Dermis blood vessel endothelial cell (primary cell): ENCODE measurements at places on chromosomes 6 and 20.

DNA sequence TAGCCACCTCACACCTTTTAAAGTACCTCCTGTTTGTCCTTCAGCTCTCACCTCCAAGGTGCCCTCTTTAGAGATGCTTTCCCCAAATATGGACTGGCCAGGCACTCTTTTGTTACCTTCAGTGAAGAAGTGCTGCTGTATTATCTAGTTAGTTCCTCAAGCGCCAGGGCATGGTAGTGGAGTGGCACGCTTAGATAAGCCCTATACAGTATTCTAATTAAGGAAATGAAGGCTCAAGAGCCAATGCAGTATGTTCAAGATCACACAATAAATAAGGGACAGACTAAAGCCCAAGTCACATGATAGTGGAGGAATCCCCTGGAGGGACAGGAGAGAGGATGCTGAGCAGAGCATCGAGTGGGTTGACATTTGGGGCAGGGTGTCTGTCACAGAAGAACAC lies 28.5 kb upstream of the GFOD1 start:
- DNase-seq: no peak

GRCh38 chr6:112207131-112207530 lies 47.2 kb downstream of the LAMA4 start:
- no peak for DNase-seq

DNA sequence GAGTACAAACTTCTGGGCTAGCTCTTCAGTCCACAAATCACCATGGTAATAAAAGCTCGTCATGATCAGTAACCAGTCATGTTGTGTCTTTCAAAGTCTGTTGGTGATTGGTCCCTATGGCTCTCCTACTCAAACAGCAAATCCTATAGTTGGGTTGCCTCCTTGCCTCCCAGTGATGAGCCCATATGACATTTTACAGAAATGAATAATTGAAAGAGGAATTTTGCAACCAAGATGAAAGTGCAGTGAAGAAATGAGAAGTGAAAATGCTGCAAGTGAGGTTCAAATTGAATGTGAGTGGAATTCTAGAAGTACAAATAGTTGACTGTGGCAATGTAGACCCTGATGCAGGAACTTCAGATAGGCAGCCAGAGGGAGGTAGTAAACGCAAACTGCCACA lies 5.1 kb upstream of the SIRPD start:
- DNase-seq: no peak

DNA sequence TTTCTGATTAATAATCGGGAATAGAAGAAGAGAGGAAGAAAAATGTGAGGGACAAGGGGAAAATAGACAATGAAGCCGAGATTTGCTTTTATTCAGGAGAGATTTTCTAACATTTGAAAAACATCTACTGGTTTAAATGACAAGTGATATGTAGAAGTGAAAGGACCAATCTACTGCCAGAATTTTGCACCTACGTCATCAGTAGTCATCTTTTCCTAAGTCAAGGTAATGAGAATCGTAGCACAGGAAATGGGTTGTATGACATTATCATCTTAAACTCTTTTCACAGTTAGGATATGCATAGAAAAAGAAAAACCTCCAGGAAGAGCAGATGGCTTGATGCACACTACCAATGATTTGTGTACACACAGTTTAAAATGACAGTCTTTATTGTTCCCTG lies 45.3 kb upstream of the RAB32 start:
- no peak for DNase-seq

DNA sequence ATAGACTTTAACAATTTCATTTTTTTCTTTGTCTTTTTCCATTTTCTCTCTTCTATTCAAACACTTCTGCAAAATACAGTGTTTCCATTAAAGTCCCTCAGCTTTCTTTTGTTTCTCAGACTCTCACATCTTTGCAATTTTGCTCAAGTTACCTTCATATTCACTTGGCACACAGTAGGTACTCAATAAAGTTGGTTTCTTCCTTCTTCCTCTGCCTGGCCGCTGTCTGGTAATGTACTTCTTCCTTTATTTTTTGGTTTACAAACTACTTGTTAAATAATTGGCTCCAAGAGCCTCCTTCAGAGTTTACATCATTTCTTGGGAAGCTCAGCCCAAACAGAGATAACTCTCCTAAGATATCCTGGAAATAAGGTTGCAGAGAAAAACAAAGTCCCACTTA lies 81.1 kb downstream of the GJA10 start:
- no peak for DNase-seq

DNA sequence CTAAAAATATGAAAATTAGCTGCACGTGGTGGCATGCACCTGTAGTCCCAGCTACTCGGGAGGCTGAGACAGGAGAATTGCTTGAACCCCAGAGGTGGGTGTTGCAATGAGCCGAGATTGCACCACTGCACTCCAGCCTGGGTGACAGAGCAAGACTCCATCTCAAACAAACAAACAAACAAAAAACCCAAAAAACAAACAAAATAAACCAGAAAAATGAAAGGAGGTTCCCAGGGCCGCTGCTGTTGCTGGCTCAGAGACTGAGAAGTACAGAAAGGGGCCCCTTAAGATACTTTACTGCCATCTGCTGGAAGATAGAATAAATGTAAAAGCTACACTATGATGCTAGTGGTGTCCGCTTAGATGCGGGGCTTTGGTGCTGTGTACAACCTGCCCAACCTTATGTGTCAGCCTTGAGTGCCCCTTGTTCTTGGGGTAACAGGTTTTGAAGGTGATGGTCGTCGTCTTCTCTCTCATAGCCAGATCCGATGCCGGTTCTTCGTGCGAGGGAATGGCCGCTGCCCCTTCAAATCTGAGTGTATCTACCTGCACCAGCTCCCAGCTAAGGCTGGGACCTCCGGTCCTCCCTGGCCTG lies 2.8 kb upstream of the FANCE start:
- peak; percentile 79 for DNase-seq

DNA sequence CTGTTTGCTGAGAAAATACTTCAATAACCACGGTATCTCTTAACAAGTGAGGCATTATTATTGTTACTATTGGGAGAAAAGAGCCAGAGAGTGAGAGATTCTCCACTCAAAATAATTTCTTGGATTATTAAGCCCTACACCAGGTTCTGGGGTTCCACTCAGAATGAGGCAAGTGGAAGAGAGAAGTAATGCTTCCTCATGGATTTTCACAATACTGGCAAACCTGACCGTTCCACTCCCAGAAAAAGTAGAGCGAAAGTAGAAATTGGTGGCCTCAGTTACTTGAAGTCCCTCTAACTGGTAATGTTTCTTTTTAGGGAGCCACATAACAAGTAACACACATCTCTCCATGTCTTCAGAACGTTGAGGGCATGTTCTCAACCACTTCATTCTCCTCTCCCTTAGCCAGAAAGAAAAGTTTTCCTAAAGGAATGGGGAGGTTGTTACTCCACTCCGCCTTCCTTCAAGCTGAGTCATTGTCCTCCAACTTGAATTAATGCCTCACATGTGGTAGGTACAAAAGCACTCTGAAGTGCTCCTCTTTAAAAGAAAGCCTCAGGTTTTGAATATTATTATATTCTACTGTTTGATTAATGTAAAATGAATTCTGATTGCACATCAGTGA lies 1.9 kb downstream of the BAG2 start:
- peak; percentile 53 for DNase-seq

DNA sequence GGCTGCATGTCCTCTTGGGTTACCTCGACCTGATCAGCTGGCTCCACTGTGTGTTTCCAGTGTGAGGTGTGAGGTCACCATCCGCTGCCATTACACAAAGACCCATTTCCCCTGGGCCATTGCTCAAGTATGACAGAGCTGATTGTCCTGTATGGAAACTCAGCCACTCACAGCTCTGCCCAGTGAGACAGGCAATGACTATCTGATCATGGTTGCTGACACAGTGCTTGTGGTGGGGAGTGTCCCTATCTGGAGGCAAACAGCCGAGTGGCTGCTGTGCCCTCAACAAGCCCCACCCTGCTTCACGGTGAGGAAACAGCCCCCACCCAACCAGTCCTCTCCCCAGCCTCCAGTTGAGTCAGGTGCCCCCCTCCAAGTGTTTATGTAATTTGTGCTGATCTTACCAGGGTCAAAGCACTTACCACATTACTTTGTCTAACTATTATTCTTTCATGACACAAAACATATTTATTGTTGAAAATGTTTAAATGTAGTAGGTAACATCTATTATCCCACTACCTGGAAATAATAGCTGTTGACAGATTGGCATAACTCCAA lies 11.7 kb upstream of the MAPK13 start:
- peak; percentile 40 for DNase-seq

DNA sequence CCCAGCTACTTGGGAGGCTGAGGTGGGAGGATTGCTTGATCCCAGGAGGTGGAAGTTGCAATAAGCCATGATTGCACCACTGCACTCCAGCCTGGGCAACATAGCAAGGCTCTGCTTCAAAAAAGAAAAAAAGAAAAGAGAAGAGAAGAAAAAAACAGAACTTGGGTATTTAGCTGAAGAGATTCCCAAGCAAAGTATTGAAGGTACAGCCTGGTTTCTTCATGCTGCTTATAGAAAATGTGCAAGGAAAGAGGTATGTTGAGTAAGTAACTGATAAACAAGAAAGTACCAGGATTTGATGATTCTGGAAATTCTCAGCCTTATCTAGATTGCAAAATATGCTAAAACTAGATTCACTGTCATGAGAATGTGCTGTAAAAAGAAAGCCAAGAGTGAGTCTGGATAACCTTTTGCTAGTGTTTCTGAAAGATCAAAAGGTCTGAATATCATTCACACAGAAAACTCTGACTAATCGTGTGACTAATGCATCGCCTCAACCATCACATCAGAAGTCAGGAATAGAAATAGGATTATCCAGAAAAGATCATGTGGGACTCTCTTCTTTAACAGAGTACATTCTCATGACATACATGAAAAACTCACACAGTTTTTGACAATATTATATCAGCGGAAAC lies 32.4 kb upstream of the NOP56 start:
- DNase-seq: peak; percentile 14

GRCh38 chr20:46997187-46997586 lies 102.5 kb downstream of the EYA2 start:
- DNase-seq: no peak

GRCh38 chr20:47354714-47355488 lies 1.6 kb downstream of the ZMYND8 start:
- peak; percentile 56 for DNase-seq

GRCh38 chr6:82987416-82987815 lies 78.2 kb downstream of the UBE3D start:
- no peak for DNase-seq

- DNase-seq: no peak
Observed at GRCh38 chr20:1081891-1082290, 36.5 kb upstream of the PSMF1 start.

DNA sequence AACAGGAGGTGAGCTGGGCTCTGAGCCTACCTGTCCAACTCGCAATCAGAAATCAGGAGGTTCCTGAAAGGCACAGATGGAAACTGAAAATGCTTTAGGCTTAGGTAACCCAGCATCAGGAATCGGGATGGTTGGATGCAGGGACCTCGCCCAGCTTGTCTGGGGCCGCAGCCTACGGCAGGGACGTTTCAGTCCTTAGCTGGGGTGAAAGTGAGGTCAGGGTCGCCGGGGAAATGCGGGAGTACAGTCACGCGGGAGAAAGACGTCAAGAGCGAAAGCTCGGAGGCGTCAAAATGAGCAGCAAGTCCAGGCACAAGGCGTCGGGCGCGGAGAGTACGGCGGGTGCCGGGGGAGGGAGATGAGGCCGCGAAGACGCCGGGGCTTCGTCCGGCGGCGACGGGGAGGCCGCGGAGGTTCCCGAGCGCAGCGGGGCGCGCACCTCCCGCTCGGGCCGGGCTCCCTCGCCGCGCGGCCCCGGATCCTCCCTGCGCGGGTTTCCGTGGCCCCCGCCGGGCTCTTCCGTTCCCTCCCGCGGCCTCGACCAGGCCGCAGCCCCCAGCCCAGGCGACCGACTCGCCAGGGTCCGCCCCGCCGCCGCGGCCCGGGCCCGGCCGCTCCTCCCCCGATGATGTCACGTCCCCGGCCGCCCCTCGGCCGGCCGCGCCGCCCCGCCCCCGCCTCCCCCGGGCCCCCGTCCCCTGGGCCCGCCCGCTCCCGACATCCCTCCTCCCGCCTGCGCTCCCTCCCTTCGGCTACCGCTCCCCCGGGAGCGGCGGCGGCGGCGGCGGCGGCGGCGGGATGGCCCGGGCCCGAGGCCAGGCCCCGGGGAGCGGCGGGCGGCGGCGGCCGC lies at the start of gene EBF4:
TSS of gene EBF4 (plus strand) at position 745 of the 850 bp plus-strand sequence. CDS start 866 bp downstream, outside the sequence.
- DNase-seq: peak; percentile 27

GRCh38 chr6:170553534-170554012 lies 466 bp upstream of the PSMB1 start:
- peak; percentile 60 for DNase-seq

GRCh38 chr6:25835442-25836283 lies 3.8 kb upstream of the SLC17A1 start:
- DNase-seq: no peak

GRCh38 chr20:56430461-56430860 lies 18.4 kb downstream of the CASS4 start:
- no peak for DNase-seq

DNA sequence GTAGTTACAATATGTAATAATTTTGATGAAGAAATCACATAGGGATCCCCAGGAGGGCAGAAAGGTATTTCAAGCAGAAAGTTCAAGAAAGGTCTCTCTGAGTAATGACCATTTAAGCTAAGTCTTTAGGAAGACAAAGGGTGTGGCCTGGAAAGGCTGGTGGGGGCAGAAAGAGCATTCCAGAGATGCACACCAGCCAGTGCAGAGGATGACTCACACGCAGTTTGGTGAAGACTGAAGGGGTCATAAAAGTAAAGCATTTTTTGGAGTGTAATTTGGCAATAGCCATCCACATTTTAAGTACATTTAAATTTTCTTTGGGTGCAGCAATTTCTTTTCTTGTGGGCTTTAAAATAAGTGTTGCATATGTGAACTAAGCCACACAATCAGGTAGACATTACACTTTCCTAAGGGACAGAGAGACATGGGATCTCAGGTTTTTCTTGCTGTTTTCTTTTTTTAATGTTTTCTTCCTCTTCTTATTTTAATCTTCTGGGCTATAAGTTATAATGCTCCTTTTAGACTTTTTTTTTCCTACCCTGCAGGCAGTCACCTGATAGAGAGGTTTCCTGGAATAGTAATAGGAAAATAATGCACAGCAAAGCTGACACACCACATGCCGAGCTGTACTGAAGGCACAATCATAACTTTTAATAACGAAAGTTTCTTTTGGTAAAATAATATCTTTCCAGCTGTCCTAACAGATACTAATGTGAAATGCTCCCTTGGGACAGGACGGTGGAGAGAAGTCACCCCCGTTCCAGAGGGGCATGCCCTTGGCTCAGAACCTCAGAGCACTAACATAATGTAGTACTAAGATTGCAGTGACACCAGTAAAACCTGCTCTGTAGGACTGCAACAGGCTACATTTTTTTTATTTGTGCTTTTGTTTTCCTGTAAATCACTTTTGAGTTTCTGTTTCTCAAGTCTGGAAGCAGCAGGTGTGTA lies 49.6 kb upstream of the PTPRK start:
- DNase-seq: peak; percentile 27

GRCh38 chr20:53748176-53748575 lies 154.5 kb upstream of the ZNF217 start:
- DNase-seq: no peak

DNA sequence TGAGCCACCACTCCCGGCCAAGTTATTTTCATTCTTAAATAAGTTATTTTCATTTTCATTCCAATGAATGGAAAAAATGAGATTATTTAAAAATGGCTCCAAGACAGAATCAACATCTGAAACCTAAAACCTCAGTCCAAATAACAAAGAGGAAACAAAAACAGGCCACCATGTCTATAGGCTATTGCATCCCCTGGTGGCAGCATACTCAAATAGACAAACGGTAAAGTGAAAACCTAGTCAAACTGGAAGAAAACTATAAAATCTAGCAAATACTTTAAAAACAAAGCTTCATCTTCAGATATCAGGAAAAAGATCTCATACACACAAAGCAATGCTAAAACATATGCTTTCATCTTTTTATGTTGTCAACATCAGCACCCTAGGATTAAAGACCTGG lies 20.9 kb downstream of the IL17A start:
- no peak for DNase-seq
